ENCODE measurements at places on chromosomes 4 and X.

GRCh38 chr4:6767748-6768538, 14.6 kb upstream of the KIAA0232 start:
- no peak for DNase-seq

DNA sequence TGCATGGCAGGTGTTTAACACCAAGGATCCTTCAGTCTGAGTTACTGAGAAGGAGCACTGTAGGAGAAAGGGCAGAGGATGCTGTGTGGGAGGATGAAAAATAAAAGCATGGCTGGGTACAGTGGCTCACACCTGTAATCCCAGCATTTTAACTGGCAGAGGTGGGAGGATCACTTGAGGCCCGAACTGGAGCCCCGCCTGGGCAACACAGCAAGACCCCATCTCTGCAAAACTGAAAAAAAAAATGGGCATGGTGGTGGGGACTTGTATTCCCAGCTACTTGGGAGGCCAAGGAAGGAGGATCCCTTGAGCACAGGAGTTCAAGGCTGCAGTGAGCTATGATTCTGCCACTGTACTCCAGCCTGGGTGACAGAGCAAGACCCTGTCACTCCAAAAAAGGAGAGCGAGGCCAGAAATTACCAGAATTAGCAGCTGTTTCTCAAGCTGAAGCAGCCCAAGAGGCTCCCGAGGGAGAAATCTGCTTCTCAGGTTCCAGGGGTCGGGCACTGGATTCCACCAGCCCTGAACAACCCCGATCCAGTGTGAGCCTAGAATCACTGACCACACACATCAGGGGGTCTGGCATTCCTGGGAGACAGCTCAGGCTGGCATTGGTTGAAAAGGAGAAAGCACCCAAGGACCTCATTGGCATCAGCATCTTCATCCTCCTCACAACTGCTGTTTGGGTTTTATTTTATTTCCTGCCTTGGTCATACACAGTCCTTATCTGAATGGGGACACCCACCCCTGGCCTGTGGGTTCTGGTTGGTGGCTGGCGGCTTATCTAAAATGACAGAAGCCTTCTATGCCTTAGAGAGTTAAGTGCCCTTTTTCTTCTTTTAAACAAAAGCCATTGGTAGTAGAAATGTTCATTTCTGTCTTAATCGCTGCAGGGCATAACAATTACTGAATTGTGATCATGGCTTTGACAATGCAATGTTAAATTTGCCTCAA, 66.3 kb upstream of the TRIM2 start:
- no peak for DNase-seq

DNA sequence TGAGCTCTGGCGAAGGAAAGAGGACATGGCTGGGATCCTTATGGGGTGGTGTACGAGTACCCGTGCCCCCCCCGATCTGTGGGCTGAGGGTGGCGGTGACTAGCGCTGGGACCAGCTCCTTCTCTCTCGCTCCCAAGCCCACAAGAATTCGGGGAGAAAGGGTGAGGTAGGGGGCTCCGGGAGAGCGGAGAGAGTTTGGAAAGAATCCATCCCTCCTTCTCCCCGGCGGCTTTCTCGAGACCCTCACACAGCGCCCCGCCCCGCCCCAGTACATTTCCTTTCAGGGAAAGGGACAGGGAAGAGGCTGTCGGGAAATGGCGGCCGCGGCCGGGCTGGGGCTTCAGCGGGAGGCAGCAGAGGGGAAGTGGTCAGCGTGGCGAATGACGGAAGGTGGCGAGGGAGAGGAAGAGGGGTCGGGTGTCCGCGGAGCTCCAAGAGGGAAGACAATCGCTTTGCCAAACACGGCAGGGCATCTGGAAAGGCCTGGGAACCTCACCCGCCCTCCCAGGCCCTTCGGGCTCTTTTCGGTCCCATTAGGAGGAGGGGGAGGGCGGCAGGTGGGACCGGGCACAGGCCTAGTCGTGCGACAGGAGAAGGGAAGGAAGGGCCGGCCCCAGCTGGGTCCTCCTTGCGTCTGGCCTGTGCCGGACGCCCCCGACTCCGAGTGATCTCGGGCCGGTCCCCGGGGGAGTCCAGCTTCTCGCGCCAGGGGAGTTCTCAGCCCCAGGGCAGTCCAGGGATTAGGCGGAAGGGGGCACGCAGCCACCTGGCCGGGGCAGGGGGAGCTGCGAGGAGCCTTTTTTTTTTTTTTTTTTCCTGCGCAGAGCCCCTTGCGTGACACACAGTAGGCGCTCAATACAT, 10.2 kb downstream of the HNRNPH2 start:
- peak; percentile 4 for DNase-seq

GRCh38 chr4:136650541-136651277, 881.6 kb downstream of the PCDH18 start:
- DNase-seq = no peak

DNA sequence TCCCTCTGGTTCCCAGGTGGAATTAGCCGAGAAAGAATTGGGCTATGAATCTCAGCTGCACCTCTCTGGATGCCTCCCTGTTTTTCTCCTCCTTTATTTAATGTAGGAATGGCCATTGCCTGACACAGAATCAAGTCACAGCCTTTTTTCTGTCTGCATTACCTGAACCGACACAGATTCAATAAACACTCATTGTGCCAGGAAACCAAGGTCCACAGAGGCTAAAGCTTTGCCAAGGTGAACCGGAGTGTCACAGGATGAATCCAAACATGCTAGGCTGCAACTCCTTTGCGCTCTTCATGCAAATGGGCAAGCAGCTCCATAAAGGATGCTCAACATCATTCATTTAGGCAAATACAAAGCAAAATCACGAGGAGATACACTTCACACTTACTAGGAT, 199.8 kb upstream of the AGTR2 start:
- DNase-seq = no peak

GRCh38 chr4:104967034-104967401, 179.7 kb upstream of the TET2 start:
- DNase-seq = no peak

DNA sequence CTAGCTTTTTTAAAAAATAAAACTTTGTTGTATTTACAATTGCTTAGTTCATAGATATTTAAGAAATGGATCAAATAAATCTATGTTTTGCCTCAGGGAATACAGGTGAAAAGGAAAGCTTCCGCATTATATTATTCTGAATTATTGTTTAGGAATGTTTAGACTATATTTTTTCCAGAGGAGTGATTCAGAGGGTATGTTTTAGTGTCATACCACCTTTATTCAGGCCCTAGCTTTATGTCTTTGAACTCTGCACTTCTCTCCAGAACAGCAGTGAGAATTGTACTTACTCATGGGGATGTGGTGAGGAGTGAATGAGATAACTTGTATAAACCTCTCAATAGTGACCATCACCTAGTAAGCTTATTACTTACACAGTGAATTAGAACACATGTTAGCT, 14.0 kb downstream of the SLIT2 start:
- no peak for DNase-seq

DNA sequence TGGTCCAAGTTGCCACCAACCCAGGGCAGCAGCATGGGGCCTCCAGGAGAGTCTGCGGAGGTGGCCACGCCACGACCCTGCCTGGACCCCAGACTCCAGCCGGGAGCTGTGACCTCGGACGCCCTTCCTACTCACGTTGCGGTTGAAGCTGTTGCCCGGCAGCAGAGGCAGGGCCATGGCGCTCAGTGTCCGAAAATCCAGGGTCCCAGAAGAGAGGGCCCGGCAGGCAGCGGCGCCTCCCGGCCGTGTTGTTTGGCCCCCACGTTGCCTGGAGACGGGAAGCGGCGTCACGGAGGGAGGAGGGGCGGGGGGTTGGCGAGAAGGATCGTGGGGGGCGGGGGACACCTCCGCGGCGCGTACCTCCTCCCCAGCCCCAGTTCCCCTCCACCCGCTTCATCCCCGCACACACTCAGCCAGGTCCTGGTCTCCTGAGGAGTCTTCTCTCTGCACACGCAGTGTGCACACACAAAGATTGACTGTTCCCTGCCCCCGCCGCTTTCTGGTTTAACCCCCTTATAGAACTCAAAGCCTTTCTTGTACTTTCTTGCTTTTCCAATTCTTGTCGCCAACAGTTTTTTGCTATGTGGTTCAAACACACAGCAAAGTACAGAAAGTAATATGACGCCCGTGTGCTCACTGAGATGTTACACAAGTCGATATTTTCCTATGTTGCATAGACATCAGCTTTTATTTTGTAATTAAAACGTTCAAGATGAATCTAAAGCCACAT, at the start of gene EFHC2:
TSS of gene EFHC2 (minus strand) at position 261 of the 730 bp plus-strand sequence. CDS start at position 177, 84 bp downstream.
- no peak for DNase-seq

- no peak for DNase-seq
Measured at GRCh38 chr4:118867311-118868067, 21.2 kb upstream of the SYNPO2 start.

DNA sequence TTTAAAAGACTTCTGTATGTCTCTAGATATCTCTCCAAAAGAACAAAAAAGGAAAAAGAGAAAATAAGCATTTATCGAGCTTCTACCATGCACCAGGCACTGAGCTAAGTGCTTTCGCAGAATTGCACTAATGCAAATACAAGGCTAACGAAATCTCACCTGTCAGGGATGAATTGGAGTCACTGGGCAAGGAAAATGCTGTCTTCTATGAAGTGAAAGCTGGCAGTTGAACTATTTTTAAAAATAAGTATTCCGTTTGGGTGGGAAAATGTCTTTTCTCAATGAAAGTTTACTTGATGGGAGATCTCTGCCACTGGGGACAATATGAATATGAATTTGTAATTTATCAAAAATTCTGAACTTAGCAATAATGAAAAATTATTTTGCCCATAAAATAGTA, 47.6 kb downstream of the COL25A1 start:
- DNase-seq = no peak

GRCh38 chr4:56048702-56049431, 100.1 kb downstream of the CEP135 start:
- no peak for DNase-seq

GRCh38 chr4:127525608-127526007, 107.1 kb upstream of the INTU start:
- DNase-seq = no peak

GRCh38 chr4:120775431-120775830, 147.1 kb downstream of the PRDM5 start:
- DNase-seq = no peak

GRCh38 chr4:17296921-17297890, 214.7 kb downstream of the QDPR start:
- no peak for DNase-seq

- no peak for DNase-seq
Measured at GRCh38 chr4:143083756-143084472, 100.8 kb upstream of the USP38 start.

- DNase-seq = no peak
Measured at GRCh38 chr4:152039023-152039481, 278.2 kb upstream of the GATB start.

GRCh38 chrX:106903856-106904528, 851 bp upstream of the RIPPLY1 start:
- DNase-seq = no peak

- no peak for DNase-seq
Measured at GRCh38 chr4:6116696-6117285, 83.6 kb downstream of the JAKMIP1 start.

DNA sequence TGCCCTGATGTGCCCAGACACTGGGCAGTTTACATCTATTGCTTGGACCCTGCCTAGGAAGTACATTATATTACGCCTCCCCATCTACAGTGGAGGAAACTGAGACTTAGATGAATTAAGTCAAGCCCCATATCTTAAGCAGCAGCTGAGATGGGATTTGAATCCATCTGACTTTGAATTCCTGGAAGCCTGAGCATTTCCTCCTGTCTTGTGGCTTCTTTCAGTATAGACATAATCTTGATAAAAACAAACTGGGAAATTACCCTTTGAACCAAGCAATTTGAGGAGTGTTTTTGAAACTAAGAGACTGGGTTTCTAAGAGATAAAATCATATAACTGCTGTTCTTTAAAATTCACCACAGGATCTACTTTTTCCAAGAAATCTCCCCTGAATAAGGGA, 18.6 kb downstream of the LIMCH1 start:
- DNase-seq = no peak

DNA sequence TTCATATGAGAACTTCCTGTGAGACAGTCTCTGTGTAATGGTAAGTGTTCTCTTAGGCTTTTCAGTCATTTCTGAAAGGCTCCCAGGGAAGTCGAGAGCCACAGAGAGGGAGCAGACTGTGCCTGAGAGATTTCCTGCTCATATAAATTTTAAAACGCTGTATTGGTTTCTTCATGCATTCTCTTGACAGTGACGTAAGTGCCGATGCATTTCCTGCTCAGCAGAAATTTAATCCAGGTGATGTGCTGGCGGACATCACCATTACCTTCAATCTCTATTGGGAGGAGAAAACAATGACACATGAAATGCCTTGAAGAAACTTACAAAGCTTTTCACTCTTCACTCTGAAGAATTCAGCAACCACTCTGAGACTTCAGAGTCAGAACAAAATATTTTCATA, 383.6 kb downstream of the BMPR1B start:
- DNase-seq = no peak

GRCh38 chrX:85851418-85851817, 195.9 kb downstream of the CHM start:
- DNase-seq = no peak

DNA sequence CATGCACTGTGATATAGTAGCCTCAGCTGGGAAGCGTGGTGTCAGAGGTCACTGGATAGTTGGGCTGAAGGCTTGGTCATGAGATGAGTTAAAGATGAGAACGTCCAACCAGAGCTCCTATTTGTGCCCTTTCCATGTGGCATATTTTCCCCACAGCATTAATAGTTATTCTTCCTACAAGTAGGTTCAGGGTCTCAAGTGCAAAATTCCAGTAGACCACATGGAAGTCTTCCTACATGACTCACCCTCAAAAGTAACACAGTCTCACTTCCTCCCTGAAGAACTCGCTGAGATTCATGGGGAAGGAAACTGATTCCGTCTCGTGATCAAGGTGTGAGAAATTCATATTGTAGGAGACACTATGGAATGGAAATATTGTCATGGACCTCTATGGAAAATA, 1212.5 kb upstream of the PRKX start:
- DNase-seq = no peak

GRCh38 chr4:8269535-8270417, at the start of gene HTRA3:
HTRA3 (plus strand) TSS chr4:8269754; CDS start chr4:8269969, 215 bp downstream.
- no peak for DNase-seq

DNA sequence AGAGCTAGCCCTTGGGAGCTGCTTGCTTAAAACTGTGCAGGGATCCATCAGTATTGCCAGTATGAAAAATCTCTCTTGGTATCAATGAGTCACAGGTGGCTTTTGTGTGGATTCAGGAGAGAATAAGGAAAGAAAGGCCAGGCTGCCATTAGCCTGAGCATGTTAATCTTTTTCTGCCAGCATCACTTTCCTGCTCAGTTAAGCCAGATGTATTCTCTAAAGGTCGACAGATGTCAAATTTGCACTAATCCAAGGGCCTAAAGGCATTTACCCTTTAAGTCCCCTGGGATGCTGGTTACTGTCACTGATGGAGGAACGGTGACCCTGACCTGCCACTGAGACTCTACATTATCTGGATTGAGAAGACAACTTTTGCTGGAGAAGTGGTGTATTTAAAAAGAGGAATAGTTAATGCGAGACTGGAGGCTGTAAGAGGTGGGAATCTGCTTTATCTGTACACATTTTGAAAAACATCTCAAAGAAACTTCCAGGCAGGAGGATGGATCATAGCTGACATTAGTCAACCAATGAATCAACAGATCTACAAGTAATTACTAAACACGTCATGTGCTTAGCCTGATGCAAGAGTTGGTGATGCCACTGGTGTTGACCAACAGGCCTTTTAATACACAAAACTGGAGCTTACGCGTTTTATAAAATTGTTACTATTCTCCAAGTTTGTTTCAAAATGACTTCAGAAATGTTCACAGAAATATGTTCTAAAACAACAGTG, 241.4 kb upstream of the ANXA3 start:
- DNase-seq = no peak

Data from cortex of kidney (tissue), 1 donor.